ENCODE measurements at places on chromosomes 12 and 14.

DNA sequence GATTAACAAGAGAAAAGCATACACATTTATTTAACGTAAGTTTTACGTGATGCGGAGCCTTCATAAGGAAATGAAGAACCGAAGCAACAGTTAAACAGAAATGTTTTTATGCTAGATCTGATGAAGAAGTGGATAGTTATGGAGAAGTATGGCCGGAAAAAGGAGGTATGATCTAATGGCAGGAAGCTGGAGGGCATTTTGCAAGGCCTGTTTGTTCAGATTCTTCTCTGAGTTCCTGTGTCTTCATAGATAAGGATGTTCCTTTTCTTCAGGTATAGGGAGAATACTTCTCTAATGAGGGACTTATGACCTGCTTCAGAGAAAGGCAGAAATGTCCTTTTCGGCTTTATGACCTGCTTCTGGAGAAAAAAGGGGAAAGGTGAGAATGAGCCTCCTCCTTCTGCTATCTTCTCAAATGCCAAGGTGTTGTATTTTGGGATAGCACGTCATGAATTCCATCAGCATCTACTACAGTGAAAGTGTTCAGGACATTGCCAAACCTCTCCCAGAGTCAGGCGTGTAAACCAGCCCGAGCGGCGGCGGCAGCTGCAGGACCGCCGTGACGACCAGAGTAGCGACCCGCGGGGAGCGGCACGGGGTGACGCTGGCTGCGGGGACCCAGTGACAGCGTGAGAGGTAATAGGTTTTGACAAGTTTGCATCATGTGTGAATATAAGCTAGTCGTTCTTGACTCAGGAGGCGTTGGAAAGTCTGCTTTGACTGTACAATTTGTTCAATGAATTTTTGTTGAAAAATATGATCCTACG lies 33.7 kb upstream of the SGPP1 start:
- no peak for DNase-seq

DNA sequence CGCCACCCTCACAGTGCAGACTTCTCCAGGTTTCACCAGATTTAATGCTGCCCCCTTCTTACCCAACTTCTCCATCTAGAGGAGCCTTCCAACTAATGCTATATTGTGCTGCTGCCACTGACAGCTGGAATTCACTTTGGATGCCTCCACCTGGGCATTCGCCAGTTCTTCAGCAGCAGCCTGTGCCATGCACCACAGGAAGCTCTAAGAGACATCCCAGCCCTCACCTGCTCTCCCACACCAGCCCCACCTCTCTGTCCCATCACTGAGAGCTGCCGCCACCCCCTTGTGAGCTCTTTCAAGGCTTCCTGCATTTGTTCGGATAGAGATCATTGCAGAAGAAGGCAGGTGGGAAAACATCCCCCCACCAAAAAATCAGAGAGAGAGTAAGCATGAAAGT lies 4.6 kb upstream of the KRT2 start:
- no peak for DNase-seq

DNA sequence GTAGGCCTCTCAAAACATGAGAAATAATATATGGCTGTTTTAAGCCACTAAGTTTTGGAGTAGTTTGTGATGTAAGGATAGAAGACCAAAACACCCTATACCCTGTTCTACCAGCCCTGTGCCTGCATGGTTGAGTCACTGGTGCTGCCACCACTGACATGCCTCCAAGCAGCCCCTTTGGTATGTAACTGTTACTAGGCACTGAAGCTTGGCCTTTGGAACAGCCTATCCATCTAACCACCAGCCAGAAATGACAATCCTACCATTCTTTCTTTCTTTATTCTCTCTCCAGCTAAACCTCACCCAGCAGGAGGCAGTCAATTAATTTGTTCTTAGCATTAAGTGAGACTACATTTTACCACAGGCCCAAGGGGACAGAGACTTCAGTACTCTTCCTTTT lies 240.3 kb downstream of the MSRB3 start:
- DNase-seq: no peak

DNA sequence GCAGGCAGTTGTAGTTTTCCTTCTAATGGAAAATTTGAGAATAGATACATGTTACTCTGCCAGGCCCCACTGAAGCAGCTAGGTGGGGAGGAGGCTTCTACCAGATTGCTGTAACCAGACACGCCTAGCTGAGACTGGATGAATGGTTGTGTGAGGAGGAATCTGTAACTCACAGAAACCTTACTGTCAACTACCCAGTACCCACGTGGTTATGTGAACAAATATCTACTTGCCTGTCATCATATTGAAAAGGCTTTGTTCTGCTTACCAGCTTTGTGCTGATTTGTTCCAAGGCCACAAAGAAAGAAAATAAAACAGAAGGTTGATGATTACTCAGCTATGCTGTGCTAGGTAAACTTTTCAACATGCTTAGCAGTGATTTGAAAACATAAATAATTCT lies 167.2 kb downstream of the CAPZA3 start:
- no peak for DNase-seq

- peak; percentile 76 for DNase-seq
These were observed 6.3 kb downstream of the ZFP36L1 start for GRCh38 chr14:68786491-68787091.

DNA sequence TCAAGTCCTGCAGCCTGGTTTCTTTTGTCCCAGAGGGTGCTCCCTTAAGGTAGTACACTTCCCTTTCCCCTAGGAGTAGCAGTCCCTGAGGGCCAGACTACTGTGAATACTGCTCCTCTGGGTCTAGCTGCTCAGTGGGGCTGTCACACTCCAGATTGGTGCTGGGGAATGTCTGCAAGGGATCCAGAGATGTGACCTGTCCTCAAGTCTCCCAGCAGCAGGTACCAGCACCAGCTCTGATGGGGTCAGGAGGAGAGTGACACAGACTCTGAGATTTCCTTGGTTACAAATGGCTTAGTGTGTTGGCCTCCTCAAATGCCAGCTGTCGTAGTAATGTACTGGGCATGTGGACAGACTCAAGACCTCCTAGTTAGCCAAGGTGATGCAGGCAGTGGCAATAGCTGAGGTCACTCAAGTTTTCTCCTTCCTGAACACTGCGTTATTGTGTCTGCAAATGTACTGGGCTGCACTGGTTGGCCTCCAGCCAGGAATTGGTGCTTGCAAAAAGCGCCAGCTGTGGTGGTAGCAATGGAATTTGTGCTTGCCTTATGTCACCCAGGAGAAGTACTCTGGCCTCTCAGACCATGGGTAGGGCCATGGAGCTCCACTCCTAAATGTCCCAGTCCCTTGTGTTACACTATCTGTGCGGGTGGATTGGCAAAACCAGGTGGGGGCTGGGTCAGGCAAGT lies 36.4 kb upstream of the AEBP2 start:
- DNase-seq: no peak

DNA sequence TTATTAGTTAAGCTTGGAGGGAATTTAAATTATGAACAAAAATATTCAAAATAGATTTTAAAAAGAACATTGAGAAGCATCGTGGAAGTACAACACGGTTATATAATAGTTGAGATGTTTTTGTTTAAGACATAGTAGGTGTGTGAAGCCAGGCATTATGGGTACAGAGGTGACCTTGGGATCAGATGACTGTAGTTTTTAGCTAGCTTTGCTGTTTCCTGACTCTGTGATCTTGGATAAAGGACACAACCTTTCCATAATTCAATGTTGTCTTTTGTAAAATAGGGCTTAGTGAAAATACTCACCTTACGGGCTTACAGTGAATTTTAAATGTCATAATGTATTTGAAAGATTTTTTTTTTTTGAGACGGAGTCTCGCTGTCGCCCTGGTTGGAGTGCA lies 239.7 kb downstream of the SLC2A13 start:
- DNase-seq: no peak

- DNase-seq: no peak
These were observed 137.8 kb downstream of the TTC7B start for GRCh38 chr14:90678420-90678819.

GRCh38 chr14:64566651-64567122 lies 16.9 kb downstream of the PPP1R36 start:
- DNase-seq: no peak

GRCh38 chr14:21201732-21202462 lies 46.0 kb upstream of the OR5AU1 start:
- DNase-seq: no peak

GRCh38 chr14:32784405-32784804 lies 154.3 kb upstream of the NPAS3 start:
- no peak for DNase-seq

GRCh38 chr12:5499566-5500330 lies 67.8 kb downstream of the NTF3 start:
- no peak for DNase-seq
